Amniotic epithelial cell (primary cell): ENCODE measurements at places on chromosomes 3 and 15.

DNA sequence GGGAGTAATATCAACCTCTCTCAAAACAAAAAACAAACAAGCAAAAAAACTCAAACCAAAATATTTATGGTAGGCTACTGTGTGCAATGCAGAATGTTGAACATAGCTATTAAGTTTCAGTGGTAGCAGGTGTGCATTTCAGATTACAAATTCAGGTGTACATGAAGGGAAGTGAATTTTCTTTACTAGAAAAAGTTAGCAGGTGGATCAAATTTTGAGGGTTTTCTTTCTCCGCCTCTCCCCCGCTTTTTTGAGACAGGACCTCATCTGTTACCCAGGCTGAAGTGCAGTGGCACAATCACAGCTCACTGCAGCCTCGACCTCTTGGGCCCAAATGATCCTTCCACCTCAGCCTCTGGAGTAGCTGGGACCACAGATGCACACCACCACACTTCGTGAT is 109.7 kb upstream of the GOLIM4 start:
- no peak for DNase-seq

- peak; percentile 76 for DNase-seq
Measured at GRCh38 chr15:101635944-101636727, 16.0 kb downstream of the TM2D3 start.

- DNase-seq = peak; percentile 78
Measured at GRCh38 chr15:64070106-64070505, 23.5 kb downstream of the CIAO2A start.

GRCh38 chr15:93759629-93760028 is 471.7 kb upstream of the MCTP2 start:
- DNase-seq = no peak

- DNase-seq = no peak
Measured at GRCh38 chr3:104106276-104106675, 1260.4 kb upstream of the ALCAM start.

DNA sequence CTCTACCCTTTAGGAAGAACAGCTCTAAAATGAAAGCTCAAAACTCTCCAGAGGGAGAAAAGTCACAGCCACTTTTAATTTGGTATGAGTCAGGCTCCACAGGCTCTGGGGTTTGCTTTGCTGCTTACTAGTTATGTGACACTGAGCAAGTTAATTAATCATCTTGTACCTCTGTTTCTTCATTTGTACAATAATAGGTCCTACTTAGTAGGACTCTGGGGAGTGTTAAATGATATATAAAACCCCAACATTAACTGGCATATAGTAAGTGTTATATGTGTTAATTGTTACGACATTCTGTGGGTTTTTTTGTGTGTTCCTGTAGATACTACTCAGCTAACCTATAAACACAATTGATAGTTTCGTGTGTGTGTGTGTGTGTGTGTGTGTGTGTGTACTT is 6.6 kb downstream of the ACKR2 start:
- no peak for DNase-seq

GRCh38 chr3:190538288-190538687 is 24.4 kb downstream of the IL1RAP start:
- DNase-seq = no peak

DNA sequence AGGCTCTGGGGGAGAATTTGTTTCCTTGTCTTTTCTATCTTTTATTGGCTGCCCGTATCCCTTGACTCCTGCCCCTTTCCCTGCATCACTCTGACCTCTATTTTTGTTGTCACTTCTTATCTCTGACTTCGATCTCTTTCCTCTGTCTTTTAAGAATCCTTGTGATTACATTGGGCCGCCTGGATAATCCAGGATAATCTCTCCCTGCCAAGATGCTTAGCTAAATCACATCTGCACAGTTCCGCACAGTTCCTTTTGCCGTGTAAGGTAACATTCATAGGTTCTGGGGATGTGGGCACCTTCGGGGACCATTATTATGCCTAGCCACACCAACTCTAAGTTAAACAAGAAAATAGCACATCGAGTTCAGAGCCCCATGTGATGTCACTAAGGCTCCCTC is 103.0 kb upstream of the DPPA4 start:
- DNase-seq = no peak

GRCh38 chr3:151275091-151275490 is 3.3 kb downstream of the P2RY14 start:
- no peak for DNase-seq

- no peak for DNase-seq
Measured at GRCh38 chr3:45145223-45145622, 955 bp downstream of the CDCP1 start.

GRCh38 chr3:191695131-191695814 is 234.3 kb downstream of the PYDC2 start:
- DNase-seq = no peak

GRCh38 chr3:85737846-85738245 is 779.1 kb downstream of the CADM2 start:
- DNase-seq = no peak
